ENCODE measurements at places on chromosomes 5 and 9.

GRCh38 chr5:81708889-81709288, 42.0 kb downstream of the SSBP2 start:
- no peak for DNase-seq

DNA sequence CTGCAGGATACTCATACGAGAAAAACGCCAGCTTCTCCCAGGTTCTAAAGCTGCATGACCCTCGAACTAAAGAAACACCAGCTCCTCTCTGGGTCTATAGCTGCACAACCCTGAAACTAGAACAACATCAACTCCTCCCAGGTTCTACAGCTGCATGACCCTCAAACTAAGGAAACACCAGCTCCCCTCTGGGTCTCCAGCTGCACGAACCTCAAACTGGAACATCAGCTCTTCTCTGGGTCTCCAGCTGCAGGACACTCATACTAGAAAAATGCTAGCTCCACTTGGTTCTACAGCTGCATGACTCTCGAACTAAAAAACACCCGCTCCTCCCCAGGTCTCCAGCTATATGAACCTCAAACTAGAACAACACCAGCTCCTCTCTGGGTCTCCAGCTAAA, 811.1 kb downstream of the CDH9 start:
- DNase-seq = no peak

DNA sequence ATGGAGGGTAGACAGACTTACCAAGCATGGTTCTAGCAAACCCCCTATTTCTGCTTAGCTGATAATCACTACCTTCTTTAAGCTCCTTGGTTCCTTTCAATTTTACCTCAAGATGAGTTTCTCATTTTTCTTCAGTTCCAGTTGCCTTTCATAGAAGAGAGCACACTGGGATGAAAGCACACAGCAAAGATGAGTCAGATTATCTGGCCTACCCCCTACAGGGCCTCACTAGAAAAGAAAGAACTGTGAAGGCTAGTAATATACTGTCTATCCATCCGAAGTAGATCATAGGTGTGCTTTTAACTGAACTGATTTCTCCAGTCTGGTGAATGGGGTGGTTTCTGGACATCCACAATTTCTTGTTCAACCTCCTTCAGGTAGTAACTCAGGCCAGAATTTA, 122.5 kb downstream of the TRPM3 start:
- no peak for DNase-seq

GRCh38 chr5:9712911-9713310, 82.8 kb upstream of the TAS2R1 start:
- no peak for DNase-seq

DNA sequence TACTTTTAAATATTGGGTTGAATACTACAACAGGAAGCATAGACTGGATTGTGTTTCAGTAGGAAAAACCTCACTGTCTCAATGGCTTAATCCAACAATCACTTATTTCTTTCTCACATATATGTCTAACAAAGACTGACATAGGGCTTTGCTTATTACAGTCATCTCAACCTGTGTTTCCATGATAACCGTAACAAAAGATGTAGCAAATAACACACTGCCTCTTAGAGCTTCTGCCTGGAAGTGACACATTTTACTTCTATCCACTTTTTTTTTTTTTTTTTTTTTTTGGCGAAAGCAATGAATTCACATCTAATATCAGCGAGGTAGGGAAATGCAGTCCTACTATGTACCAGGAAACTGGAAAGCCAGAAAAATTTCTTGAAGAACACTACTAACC, 204.9 kb upstream of the CDKN2B start:
- no peak for DNase-seq

DNA sequence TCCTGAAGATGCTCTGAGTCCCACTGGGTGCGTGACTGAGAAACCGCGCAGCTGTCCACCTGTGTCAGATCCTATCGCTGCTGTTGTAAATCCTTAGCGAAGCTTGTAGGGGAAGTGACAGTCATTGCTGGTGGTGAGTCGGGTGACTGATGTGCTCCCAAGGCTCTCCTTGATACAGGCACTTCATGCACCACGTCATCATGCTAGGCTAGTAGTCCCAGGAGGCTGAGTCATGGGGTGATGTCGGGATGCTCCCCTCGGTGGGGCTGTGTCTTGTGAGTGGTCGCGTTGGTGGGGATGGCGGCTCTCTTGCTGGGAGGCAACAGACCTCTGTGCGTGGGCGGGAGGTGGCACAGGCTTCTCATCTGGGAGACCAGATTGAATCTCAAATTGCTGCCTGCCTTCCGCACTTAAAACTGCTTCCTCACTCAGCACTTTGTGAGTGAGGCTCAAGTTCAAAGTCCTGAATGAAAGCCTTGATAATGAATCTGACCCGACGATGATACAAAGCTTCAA, 84.7 kb downstream of the CSNK1A1 start:
- DNase-seq = no peak

DNA sequence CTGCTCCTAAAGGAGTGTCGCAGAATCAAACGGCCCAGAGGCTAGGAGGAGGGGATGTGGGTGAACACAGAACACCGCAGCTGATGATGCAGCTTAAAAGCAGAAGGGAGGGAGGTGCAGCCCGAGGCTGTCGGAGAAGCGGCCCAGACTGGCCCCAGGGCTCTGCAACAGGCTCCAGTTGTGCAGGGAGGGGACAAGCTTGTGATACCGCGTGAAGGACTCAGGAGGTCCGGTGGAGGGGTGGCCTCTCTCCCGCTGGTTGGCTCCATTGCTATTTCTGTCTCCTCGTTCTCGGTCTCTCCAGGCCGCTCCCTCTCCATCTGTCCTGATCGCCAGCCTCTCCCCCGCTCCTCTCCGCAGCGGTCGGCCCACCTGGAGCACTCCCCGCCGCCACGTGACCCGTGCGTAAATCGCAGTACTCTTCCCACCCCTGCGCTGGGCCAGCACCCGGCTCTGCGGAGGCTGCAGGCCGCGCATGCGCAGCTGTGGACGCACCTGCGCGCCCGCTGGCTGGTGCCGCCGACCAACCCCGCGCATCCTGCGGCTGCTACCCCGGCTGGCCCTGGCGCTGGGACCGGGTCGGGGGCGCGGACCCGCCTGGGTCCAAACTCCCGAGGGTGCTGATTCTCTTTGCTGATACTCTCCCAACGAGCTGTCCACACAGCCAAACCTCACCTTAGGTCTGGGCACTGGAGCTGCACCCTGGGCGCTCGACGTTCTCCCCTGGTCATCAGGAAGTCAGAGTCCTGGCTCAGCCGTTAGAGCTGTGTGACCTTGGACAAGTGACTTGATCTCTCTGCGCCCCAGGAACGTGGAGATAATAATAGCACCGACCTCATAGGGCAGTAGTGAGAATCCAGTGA, 3.7 kb upstream of the STXBP1 start:
- DNase-seq = no peak

GRCh38 chr5:56303511-56303910, 70.4 kb upstream of the ANKRD55 start:
- no peak for DNase-seq

- no peak for DNase-seq
These were observed 34.6 kb downstream of the HACD4 start for GRCh38 chr9:20996809-20997208.

DNA sequence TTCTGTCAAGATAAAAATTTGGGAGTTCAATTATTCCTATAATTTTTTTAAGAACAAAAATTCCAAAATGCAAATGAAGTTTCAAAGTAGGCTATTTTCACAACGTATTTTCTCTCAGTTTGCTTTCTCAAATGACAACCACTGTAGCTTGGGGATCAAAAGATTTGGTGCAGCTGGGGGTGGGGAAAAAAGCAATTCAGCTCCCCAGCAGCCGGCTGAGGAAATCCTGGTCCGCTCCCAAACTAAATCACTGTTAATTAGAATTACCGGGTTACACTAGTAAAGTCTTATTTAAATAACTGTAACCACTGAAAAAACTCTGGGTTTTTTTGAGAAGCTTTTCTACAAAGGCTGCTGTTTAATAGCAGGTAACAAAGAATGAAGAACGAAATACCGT, 5.7 kb downstream of the NR6A1 start:
- DNase-seq = no peak

DNA sequence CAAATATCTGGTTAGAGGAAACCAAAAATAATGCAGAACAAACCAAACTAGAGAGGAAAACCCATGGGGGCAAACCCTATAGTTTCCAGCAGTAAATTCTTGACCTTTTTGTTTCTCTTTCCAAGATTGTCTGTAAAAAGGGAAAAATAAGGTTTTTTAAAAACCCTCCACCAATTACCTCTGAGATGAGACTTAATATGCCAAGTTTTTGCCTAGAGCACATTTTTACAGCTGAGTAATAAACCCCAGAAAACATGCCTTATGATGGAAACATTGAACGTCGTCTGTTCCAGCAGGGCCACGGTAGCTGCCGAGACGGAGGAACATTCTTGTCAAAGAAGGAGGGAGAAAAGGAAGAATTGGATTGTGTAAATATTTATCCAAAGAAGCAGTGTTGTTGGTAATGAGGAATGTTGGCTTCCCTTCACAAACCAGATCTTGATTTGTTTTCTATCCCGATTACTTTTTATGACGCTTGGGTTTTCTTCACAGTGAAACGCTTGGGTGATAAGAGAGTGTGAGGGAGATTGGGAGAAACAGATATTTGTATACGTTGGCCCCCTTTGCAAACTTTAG, 17.3 kb upstream of the MSX2 start:
- DNase-seq = no peak
